ENCODE measurements at places on chromosomes 6 and 20. TPM values are rescaled to one million over a fixed set of nuclear protein-coding genes. Genes with fewer than 3 reads are reported as not detected.

TNFAIP3 gene
- 12.7 TPM for total RNA-seq

DNAAF9 gene
- total RNA-seq: 28.2 TPM

PHACTR3 gene
- total RNA-seq: 4.4 TPM

LAMA2 gene
- total RNA-seq: 260 TPM

HLA-G gene
- 0.45 TPM for total RNA-seq

AVP gene
- total RNA-seq: not detected

KCNK5 gene
- total RNA-seq: not detected

WFDC2 gene
- total RNA-seq: not detected
